ENCODE measurements at places on chromosomes 6 and 20.
A peak's percentile ranks its signal among the peaks of the same experiment; 100 is the strongest.

DNA sequence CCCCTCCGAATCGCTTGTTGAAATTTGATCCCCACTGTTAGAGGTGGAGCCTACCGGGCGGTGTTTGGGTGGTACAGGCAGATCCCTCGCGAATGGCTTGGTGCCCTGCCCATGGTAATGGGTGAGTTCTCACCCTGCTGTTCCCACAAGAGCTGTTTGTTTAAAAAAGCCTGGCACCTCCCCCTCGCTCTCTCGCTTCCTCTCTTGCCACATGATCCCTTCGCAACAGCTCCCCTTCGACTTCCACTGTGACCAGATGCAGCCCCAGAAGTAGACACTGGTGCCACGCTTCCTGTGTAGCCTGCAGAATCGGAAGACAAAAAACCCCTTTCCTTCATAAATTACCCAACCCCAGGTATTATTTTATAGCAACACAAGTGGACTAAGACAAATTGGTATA, 292.2 kb upstream of the QKI start:
- DNase-seq = no peak

GRCh38 chr6:77653816-77654215, 977 bp downstream of the MEI4 start:
- DNase-seq = no peak

GRCh38 chr6:150697515-150697914, 97.8 kb downstream of the PLEKHG1 start:
- DNase-seq = no peak

DNA sequence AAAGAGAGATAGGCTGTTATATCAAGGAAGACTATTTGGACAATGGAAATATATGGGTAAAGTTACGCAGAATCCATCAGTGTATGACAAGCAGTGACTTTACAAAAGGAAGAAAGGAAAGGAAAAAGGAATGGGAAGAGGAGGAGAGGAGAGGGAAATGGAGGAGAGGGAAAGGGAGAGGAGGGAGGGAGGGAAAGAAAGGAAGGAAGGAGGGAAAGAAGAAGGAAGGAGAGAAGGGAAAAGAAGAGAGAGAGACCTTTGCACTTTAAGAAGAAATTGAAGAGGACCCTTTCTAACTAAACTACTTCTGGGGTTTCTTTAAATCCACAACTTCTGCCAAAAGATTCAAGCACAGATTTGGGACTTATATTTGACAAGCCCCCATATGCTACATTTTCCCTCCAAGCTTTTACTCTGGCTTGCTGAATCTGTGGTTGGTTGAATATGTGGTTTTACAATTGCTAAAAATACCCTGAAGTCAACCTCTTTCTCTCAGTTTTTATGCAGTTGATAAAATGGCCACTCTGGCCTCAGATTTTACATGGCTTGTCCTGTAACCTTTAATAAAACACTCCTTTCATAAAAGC, 120.8 kb upstream of the RAB32 start:
- DNase-seq = no peak

GRCh38 chr20:57530327-57530981, 5.5 kb upstream of the CTCFL start:
- no peak for DNase-seq

- no peak for DNase-seq
Measured at GRCh38 chr20:35618263-35619131, 2.9 kb downstream of the SPAG4 start.

GRCh38 chr20:13419477-13419876, 198.4 kb downstream of the ISM1 start:
- DNase-seq = no peak

DNA sequence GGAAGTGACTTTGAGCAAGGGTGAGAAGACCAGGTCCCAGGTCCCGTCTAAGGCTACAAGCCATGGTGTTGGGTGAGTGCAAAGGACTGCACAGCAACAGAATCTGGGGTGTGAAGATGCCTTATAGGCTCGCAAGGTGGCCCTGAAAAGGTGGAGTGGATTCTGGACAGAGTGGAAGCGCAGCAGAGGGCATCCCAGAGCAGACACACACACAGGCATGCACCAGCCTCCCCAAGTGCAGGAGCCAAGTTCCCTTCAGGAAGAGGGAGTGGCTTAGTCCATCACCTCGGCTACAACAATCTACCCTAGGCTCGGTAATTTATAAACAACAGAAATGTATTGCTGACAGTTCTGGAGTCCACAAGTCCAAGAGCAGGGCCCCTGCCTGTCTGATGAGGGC, 180.1 kb upstream of the PDE10A start:
- DNase-seq = no peak

DNA sequence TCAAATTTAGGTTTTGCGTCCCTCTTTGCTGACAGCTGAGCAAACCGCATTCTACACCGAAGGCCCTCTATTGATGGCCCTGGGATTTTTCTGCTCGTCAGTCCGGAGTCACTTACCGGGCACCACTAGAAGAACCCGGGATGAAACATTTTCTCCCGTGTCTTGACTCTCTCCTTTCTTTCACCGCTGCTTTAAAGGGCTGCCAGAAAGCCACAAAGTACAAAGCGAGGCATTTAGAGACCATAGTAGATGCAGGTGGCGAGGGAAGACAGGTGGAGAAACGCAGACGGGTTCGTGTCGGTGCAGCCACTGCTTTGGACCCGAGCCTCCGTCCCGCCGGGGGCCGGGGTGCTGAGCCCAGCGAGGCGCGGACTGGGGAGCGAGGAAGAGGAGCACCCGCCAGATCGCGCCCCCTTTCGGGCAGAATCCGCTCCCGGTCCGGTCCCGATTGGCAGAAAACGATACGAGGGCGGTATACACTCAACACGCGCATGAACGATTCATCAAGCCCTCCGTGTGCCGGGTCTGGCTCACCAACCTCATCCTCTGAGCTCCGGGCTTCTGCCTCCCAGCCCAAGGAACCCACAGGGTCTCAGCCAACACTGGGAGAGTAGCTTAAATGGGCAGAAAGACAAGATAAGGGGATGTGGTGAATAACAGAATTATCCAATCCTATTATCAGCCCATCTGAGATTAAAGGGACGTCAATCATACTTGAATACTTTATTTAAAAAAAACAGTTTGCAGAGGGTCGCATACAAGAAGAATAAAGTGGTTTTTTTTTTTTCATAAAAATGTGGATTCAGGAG, 84.9 kb downstream of the TRIM27 start:
- DNase-seq = peak; percentile 85

GRCh38 chr20:15060265-15061060, 723.1 kb upstream of the FLRT3 start:
- DNase-seq = no peak

DNA sequence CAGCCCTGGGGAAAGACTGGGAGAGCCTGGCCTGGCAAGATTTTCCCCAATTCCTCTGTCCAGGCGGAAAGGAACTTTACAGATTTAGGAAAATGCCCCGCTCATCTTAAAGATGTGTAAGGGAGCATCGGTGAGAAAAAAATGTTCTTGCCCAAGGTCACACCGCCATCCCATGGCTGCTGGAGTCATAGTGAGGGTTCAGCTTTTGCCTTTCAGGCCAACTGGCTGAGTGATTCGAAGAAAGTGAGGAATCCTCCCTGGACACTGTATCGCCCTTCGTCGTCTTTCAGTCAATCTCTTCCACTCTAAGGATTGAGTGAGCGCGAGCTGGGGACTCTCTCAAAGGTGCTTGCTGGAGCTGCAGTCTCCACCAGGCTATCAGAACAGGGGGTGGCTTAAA, 1.4 kb downstream of the WFDC2 start:
- DNase-seq = peak; percentile 56

DNA sequence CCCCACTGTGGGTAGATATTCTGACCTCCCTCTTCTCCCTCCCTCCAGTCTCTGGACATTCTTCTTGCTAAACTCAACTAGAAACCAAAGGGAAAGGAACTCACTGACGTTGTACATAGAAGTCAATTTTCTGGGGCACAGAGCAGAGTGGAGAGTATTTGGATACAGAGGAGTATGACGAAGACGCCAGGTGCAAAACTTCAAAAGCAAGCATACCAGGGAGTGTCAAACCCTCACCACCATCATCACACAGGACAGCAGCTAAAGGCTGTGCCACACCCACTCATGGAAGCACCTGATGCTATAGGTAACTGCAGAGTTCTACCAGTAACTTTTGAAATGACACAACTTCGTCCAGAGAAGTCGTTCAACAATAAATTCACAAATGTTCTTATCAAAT, 64.8 kb downstream of the FYN start:
- no peak for DNase-seq

GRCh38 chr6:26224940-26225847, 138.0 kb downstream of the HFE start:
- peak; percentile 86 for DNase-seq

DNA sequence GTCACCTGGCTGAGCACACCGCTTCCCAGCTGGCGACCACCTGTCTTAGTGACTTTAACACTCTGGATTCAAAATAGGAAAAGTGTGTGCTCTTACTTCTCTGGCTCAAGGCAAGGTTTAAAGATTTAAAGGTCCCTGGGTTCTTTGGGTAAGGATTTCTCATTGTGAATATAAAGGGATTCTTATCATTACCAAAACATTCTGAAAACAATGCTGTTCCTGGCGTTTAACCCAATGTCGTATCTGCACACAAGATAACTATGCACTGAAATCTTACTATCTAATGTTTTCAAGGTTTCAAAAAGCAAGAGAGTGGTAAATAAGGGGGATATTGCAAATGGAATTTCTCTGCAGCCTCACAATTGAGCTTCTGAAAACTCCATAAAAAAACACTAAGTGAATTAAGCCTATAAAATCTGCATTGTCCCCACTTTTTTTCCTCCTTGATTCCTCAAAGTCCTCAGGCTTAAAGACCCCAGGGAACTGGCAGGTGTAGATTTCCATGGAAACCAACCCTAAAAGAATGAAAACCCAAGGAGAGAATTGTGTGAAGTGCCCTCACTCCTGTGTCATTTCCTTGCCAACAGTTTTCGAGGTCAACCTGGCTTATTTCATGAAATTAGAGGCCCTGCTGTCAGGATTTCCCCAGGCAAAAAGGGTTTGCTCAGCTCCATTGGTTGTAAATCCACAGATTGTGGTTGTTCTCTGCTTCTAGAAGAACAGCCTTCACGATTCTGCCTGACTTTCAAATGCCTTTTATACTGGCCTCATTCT, 44.0 kb downstream of the BMP2 start:
- no peak for DNase-seq

- no peak for DNase-seq
Measured at GRCh38 chr6:3648724-3649123, 102.8 kb downstream of the PXDC1 start.

GRCh38 chr6:56638760-56639159, 3.9 kb downstream of the DST start:
- no peak for DNase-seq

- DNase-seq = no peak
Measured at GRCh38 chr6:115554060-115554459, 506.6 kb downstream of the FRK start.

- no peak for DNase-seq
Measured at GRCh38 chr20:48822879-48823385, 4.9 kb downstream of the PREX1 start.

DNA sequence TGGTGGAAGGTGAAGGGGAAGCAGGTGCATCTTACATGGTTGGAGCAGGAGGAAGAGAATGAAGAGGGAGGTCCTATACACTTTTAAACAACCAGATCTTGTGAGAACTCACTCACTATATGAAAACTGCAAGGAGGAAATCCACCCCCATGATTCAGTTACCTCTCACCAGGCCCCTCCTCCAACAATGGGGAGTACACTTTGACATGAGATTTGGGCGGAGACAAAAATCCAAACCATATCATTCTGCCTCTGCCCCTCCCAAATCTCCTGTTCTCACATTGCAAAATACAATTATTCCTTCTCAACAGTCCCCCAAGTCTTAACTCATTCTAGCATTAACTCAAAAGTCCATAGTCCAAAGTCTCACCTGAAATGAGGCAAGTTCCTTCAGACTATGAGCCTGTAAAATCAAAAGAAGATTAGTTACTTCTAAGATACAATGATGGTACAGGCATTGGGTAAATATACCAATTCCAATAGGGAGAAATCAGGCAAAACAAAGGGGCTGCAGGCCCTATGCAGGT, 60.5 kb downstream of the EDN1 start:
- no peak for DNase-seq

- peak; percentile 88 for DNase-seq
Measured at GRCh38 chr6:135851442-135852271, at the start of gene PDE7B. Gene PDE7B, plus strand, starts transcription at chr6:135851701.

DNA sequence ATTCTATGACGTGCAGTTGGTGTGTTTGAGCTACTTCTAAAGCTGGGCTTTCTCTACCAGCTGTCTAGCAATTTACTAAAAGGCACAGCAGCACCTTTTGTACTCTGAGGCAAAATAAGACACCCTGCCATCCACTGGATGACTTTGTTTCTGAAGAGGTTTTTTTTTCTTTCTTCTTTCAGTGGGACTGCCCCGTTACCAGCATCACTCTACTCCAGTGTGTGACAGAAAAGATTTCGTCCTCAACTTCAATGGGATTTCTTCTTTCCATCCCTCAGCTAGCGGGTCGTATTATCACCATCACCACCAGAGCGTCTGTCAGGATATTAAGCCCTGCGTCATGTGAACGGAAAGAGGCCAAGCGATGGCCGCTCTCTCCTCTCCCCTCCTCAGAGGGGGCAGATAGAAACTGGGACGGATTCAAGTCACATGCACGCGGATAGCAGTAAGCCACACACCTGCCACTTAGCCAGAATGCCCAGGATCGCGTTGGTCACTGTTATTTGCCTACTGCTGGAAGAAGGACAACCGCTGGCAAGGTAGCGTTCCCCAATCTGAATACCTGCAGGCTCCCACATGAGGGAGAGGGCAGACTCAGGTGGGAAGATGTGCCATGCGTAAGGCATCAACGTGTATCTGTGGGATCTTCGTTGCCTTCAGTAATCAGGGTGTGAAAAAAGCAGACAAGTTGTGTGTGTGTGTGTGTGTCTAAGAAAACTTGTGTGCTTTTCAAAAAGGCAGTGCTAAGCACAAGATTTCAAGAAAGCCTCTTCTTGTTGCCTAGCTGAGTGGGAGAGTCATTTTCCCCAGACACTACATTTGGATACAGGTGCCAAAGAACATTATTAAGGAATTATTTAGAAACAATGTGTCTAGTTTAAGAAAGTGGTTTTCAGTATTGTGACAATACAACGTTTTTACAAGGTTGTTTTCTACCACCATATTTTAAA, 5.4 kb downstream of the FOXF2 start:
- no peak for DNase-seq

- no peak for DNase-seq
Measured at GRCh38 chr20:208942-209566, 18.0 kb upstream of the DEFB129 start.

DNA sequence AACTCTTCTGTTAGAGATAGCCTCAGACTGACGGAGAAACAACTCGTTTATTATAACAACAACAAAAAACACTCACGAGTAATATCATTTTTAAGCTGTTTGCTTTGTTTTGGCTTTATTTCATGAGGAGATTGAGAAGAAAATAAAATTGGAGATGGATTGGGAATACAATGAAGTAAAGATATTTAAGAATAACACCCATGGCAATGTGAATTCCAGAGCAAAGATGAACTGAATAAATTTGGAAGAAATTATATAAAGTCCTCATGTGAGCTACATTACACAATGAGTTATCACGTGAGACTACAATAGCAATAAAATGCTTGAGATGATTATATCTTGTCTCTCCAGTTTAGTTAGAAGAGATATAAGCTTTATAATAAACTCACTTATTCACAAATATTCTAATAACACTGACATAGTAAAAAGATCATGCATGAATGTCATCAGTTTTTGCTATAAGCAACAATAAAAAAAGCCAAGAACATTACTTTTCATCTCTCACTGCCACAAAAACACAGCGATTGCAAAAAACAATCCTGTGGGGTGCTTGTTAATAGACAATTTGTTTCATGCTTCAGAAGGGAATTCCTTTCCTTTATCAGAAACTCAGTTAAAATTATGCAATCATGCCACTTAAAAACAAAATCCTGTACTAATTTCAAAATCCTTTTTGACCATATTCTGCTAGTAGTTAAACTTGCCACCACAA, 696.7 kb upstream of the MARCKS start:
- DNase-seq = no peak

Data from left hindlimb (tissue), 1 donor.